ENCODE measurements at places on chromosomes 1 and 21.

DNA sequence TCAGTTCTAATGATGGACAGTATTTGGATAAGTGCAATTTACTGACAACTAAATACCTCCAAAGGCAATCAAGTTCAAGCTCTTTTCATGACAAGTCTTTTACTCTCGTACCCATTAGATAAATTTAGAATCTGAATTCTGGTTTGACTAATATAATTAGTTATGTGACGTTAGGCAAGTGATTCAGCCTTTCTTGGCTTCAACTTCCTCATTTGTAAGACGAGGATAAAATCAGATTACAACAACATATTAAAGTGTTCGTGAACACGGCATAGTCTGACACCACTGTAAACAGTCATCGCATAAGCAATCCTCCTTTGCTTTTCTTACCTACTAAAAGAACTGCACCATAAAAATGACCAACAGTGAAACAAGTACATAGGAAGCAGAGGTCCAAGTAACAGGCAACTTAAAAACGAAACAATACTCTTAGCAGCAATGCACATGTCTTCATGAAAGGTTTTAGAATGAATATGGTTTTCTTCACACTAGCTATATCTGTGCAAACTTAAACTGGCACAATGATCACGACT is 25.7 kb downstream of the COA6 start:
- DNase-seq, result no peak

DNA sequence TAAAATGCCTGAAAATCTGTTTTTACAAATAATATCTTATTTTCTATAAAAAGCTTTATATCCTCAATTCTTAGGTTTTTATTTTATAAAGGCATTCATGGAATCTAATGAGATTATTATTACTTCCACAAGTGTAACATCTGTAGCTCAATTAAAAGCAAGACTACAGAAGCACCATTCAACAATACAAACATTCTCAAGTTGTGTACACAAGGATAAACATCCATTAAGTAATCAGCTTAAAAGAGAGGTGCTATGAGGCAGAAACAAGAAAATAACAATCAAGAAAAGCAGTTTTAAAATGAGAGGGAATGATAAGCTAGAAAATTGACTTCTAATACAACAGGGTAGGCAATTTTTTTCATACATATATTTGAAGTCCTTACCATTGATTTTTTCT is 326.1 kb downstream of the MRPL39 start:
- DNase-seq, result no peak

- no peak for DNase-seq
Measured at GRCh38 chr1:67802565-67802964, 30.7 kb downstream of the GNG12 start.

GRCh38 chr1:180560868-180561600 is 2.3 kb downstream of the OVAAL start:
- no peak for DNase-seq

DNA sequence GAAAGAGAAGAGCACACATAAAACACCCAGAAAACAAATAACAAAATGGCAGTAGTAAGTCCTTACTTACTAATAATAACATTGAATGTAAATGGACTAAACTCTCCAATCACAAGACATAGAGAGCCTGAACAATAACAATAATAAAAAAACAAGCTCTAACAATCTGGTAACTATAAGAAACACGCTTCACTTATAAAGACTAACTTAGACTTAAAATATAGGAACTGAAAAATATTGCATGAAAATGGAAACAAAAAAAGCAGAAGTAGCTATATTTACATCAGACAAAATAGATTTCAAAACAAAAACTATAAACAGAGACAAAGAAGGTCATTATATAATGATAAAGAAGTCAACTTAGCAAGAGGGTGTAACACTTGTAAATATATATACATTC is 83.1 kb upstream of the LYPLAL1 start:
- DNase-seq, result no peak

- peak; percentile 29 for DNase-seq
Measured at GRCh38 chr1:32817815-32818786, 648 bp downstream of the S100PBP start.

Measured in NCI-H1048 (cell line).